Left cardiac atrium (tissue), 4 donors: ENCODE measurements at places on chromosomes 3 and 15.

GRCh38 chr15:64858021-64858575, 16.4 kb downstream of the PLEKHO2 start:
- no peak for DNase-seq

DNA sequence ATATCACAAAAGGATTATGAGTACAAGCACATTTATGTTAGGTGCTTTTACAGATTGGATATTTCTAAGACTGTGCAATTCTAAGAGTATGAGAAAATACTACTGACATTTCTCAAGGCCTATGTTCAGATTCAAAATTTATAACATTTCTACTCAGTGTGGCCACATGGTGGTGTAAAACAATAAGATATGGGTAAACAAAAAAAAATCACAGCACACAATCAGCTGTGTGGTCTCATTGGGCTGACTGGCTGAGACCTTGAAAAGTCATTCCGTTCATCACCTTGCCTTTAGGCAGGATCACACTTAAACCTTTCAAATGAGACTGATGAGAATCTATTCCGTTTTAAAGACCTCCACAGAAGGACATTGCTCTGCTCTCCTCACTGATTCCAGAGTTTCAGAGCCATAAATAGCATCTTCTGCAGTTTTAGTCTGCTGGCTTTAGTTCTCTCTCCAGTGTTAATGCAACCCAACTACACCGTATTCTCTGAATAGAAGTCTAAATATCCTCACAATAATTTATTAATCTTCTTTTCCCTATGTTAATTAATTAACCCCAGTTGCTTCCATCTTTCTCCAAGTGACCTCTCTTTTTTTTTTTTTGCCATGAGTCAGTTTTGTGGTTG, 158.2 kb downstream of the SPATA16 start:
- no peak for DNase-seq

DNA sequence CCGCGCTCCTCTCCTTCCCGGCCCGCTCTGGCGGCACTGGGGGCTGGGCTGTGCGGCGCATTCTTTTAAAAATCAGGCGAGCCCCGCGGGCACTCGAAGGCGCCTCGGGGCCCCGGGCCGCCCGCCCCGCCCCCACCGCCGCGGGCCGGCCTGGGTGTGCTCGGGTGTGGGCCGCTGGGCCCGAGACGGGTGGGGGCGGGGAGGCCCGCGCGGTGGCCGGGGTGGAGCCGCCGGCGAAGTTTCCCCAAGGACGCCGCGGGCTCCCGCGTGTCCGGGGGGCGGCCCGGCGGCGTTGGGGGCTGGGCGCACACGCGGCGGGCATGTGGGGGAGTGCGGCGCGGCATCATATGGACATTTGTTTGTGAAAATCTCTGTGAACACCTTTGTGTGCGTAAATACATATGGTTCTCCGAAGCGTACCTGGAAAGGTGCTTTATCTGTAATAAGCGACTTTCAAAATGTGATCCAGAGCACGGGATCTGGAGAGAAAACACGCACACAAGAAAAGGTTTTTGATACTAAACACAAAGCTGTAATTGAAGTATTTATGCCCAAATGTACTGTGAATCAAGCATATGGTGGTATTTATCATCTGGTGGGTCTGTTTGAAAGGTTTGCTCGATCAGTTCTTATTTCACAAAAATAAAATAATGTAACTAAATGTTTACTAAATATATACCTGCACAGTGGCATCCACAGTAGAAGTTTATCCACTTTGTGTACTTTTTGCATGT, 612 bp upstream of the TBL1XR1 start:
- no peak for DNase-seq

DNA sequence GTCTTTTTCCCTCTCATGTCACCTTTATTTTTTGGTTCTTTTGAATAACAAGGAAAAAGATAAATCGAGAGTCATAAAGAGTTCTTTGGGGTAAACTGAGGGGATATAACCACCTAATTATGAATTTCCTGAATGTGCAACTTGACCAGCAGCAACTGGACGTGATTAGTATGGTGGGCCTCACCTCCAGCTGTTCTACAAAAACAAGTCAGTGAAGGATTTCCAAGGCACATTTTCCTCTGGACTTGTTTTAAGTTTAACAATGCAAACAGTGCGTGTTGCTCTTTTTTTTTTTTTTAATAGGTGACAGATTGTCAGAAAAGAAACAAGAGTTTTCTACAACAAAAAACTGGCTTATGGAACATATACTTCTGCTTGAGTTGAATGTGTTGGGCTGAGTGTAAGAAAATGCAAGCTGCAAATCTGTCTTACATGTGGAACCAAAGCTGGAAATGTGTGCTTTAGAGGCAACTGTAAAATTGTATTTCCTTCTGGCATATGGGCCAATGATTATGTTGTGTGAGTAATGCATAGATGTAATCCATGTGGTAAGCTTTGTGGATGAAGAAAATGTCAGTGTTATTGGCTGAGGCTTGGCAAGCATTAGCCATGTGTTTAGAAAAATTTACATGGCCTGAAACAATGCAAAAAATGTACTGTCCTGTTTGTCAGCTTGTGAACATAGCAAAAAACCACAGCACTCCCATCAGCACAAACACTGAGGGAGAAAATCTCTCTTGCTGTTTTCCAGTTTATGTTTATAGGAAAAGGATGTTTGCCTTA, 44.5 kb upstream of the FNDC3B start:
- DNase-seq, result no peak

GRCh38 chr3:127819656-127820055, 2.7 kb downstream of the MGLL start:
- DNase-seq, result no peak

- no peak for DNase-seq
These were observed 290.0 kb upstream of the THBS1 start for GRCh38 chr15:39290711-39291435.

GRCh38 chr3:53815067-53815466, 31.2 kb downstream of the CHDH start:
- no peak for DNase-seq

DNA sequence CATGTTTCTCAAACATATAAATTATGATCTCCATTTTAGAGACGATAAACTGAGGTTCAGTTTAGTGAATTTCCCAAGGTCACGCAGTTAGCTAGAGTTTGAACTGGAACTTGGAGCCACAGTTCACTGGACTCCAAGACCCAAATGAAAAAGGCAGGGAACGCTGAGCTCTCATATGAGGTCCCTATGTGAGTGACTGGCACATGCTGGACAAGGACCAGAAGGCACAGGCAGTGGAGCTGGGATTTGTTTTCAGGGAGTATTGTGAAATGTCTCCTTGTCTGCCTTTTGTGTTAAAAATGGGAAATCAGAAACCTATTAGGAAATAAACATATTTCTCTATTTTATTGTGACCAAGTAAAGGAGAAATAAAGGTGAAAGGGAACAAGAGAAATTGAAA, 63.5 kb downstream of the MESD start:
- DNase-seq, result no peak

DNA sequence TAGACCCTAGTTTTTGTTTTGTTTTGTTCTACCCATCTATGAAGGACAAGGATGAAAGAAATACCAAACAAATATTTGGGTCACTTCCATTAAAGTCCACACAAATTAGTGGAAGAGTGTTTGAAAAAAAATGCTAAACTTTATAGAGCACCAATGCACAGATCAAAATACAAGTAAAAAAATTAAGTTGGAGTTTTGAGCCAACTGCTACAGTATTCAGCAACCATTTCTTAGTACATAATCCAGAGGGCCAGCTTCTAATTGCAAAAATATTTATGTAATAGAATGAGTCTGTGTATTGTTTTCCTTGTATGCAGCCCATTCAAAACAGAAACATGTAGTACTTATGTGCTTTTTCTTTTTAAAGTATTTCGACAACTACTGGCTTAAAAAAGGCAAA, 121.1 kb downstream of the CBLB start:
- no peak for DNase-seq

- DNase-seq, result no peak
These were observed at the start of gene SLITRK3 for GRCh38 chr3:165195640-165196576. SLITRK3 (minus strand) TSS chr3:165196384; CDS start chr3:165190830, 5,554 bp downstream.

- no peak for DNase-seq
These were observed 6.2 kb upstream of the TMF1 start for GRCh38 chr3:69058180-69058946.

GRCh38 chr3:45186871-45187270, 39.2 kb downstream of the TMEM158 start:
- no peak for DNase-seq

GRCh38 chr3:74562558-74563269, 51.7 kb downstream of the CNTN3 start:
- DNase-seq, result no peak

DNA sequence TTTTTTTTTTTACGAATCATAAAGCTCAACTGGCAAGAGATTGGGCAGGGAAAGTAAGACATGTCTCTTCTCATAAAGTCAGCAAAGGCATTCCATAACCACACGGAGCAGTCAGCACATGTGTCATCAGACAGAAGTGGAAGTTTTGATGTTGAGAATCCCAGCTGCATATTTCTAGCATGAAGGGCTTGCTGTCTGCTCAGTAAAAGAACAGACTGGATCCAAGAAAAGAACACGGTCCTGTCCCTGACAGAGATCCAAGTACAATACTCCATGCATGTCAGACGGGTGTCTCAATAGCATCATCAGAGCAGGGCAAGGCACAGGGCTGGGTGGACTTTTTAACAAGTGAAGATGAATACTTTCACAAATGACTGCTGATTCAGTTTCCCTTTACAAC, 38.2 kb downstream of the ABI3BP start:
- peak; percentile 27 for DNase-seq

GRCh38 chr3:171606151-171606751, 146.0 kb upstream of the TNIK start:
- no peak for DNase-seq

DNA sequence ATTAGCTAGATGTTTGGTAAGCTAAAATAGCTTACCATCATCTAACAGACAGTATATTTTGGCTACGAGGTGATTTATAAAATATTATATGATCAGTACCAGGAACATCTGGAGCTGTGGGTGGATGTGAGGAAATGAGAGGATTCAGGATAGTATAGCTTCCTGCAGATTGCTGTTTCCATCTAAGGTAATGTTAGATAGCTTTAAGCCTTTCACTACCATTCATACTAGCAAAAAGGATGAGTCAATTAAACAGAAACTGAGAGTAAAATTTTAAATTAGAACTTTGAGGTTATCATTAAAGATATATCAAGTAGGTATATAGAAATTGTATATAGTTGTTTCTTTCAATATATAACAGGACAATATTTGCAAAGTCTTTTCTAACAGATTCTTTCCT, 8.0 kb downstream of the ZBTB20 start:
- no peak for DNase-seq

DNA sequence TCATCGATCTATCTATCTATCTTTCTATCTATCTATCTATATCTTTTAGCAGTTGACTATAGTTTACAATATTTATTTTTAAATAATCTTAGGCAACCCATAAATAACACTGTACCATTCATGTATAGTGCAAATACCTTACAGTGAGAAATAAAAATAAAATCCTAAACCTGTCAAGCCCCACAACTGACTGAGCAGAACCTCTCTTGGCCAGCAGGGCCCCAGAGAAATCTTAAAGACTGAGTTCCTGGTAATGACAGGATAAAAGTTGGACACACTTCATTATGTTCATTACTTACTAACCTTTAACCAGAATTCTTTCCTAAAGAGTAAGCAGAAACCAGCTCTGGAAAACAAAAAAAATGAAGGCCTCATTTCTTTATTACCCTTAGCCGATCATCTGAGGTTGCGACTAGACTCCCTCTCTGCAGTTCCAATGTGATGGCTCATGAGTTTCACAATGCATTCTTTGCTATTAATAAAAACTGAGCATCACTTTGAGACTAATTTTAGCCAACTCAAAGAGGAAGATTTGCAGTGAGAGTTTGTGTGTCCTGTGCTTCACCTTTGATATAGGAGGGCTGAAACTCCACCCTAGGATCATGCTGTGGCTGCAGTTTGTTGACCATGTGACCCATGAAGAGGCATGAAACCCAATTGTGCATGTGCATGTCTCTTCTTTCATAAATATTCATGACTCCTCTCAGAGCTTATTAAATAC, 1072.0 kb downstream of the NSUN3 start:
- DNase-seq, result no peak

GRCh38 chr15:51198701-51199232, 104.1 kb upstream of the TNFAIP8L3 start:
- no peak for DNase-seq

DNA sequence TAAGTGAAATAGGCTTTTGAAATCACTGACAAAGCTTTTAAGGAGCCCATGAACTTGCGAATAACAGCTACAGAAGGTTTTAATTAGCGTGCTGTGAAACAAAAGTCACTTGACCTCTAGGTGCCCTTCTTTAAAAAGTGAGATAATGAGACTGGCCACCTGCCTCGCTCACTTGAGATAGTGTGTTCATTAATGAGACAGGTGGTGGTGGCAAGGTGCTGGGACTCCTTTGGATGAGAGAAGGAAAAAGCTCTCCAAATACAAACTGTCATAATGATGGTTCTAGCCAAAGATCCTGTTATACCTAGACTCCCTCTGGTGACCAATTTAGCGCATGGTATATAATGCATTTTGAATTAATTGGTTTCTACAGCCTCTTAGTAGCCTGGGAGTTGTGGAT, 22.7 kb upstream of the IREB2 start:
- no peak for DNase-seq
